ENCODE measurements at places on chromosomes 6 and 20. TPM values are rescaled to one million over a fixed set of nuclear protein-coding genes. Genes with fewer than 3 reads are reported as not detected.

Gene DAAM2
- not detected for total RNA-seq

Gene MEI4
- not detected for total RNA-seq

Gene SAMD5
- total RNA-seq = 0.62 TPM

Gene SYCP2
- total RNA-seq = 0.30 TPM

Gene RBBP8NL
- 0.13 TPM for total RNA-seq

Data from A549 treated with RU486 at 1 μM for 4 hours (cell line).